Omental fat pad (tissue), 4 donors: ENCODE measurements at places on chromosomes 7 and 10. TPM values are rescaled to one million over a fixed set of nuclear protein-coding genes. Genes with fewer than 3 reads are reported as not detected.

The SSC4D gene
- total RNA-seq: 2.1 TPM

The WNT16 gene
- not detected for total RNA-seq

The ALDH18A1 gene
- total RNA-seq: 26.2 TPM

The PPP1R3A gene
- not detected for total RNA-seq

The RELN gene
- total RNA-seq: 1.2 TPM
